ENCODE measurements at places on chromosomes 1 and 21.

DNA sequence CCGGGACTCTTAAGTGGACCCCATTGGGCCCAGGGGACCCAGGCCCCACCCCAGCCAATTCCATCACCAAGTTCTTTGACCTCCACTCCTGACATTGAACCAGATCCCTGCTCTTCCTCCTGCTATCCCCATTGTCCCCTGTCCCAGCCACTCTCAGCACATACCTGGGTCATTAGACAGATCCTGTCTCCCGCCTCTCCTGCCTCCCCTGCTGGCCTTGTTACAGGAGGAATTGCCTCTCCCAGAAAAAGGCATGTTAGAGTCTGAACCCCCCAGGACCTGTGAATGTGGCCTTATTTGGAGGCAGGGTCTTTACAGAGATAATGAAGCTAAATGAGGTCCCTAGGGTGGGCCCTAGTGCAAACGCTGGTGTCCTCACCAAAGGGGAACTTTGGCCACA, 301.9 kb downstream of the NPHP4 start:
- DNase-seq: no peak

DNA sequence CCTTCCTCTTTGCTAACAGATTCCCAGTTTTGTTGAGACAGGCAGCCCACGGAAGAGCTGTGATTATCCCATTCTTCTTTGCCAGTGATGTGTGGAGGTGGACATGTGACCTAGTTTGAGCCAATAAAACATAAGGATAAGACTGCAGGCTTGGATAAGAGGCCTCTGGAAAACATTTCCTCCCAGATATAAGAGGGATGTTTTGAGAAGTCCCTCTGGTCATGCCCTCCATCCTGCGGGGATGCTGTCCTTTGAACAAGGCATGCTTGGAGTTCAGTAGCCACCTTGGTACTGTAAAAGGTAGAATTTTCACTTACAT, 155.7 kb downstream of the TM2D1 start:
- DNase-seq: no peak

GRCh38 chr1:64073705-64074104, 129.7 kb upstream of the UBE2U start:
- DNase-seq: no peak

DNA sequence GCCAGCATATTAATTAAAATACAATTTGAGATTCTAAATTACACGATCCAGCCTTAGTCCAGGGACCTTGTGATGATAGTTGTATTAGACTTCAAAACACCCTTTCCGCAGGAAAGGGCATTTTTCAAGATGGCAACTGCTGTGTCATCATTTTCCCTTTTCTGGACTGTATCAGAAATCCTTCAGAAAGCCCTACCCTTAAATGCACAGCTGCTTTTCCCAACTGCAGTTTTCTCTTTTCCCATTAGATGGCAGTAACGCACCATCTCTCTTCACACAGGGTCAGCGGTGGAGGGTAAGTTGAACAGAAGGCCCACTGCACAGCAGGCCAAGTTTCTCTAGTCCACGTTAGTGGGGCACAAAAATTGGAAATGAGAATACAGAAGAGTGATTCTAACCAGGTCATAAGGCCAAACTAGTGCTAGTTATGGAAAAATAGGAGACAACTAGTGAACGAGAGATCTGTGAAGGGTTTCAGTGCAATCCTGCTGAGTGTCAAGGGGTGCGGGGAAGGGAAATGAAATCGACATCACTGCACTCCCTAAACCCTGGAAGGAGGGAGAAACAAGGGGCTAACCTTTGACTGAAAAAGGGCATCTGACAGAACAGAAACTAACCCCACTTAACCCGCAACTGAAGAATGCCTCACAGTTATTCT, 22.1 kb upstream of the TDRD10 start:
- peak; percentile 72 for DNase-seq

GRCh38 chr1:235643837-235644692, 5.5 kb downstream of the GNG4 start:
- DNase-seq: no peak

DNA sequence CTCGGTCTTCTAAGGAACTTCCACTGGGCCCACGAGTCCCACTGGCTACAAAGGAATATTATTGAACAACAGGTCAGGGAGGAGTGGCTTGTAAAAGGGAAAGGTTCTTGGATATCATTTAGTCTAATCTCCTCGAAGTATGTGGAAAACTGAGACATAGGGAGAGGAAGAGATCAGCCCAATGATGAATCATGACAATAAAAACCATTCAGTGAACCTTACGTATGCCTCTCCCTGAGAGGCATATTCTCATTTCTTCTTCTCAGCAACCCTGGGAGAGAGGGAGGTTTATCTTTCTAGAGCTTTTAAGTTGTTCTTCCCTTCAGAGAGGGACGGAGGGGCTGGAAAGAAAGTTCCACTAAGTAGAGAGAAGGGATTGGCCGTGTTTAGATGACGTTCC, 5.3 kb upstream of the MOB3C start:
- DNase-seq: no peak

DNA sequence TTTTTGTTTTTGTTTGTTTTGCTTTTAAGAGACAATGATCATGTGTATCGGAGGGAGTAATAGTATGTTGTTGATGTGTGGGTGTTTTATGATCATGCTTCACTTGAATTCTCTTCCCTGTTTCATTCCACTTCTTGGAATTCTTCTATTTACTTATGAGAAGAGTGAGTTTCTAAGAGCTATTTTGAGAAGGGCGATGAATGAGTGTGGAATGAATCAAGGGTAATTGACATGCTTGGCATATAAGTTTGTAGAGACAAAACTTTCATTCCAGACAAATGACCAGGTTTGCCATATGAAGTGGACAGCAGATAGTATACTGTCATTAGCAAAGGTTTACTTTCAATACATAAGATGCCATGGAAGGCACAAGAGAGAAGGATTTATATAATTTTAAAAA, 42.3 kb upstream of the PDC start:
- no peak for DNase-seq

DNA sequence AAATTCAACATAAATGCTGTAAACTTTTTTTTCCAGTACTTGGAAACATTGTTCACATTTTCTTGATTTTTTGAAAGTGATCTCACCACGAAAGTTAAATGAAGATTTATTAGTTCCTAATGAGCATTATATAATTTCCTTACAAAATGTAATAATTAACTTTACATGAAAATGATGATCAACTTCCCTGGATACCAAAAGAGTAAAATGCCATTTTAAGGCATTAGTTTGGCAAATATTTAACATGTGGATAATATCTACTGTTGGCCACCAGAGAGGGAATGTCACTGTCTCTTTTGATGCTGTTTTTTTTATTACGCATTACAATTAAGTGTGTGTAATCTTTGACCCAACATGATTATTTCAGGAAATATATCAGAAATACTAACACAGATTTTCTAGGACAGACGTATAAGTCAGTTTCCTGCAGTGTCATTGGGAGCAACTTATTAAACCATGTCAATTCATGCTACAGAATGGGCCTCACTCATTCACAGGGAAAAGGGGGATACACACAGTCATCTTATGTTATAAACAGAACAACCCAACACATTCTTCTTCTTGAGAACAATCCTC, 903.9 kb upstream of the ADGRL2 start:
- no peak for DNase-seq

GRCh38 chr21:32189688-32190483, 89.0 kb downstream of the MIS18A start:
- DNase-seq: no peak

- no peak for DNase-seq
These were observed 13.2 kb upstream of the ZP4 start for GRCh38 chr1:237903961-237904360.

All from stimulated activated CD4-positive, alpha-beta T cell treated with anti-CD3 and anti-CD28 coated beads, Interleukin-4, amount 100 ng/mL, for 24 hours (primary cell).